ENCODE measurements at places on chromosomes 7 and 10.
A peak's percentile ranks its signal among the peaks of the same experiment; 100 is the strongest.

- DNase-seq, result peak; percentile 39
These were observed 1.2 kb downstream of the MACROH2A2 start for GRCh38 chr10:70053841-70054288.

GRCh38 chr10:132948351-132948750, 6.0 kb upstream of the CFAP46 start:
- no peak for DNase-seq

GRCh38 chr7:128830231-128831177, at the start of gene FLNC:
FLNC (plus strand) TSS chr7:128830406; CDS start chr7:128830638, 232 bp downstream.
- DNase-seq, result peak; percentile 36

DNA sequence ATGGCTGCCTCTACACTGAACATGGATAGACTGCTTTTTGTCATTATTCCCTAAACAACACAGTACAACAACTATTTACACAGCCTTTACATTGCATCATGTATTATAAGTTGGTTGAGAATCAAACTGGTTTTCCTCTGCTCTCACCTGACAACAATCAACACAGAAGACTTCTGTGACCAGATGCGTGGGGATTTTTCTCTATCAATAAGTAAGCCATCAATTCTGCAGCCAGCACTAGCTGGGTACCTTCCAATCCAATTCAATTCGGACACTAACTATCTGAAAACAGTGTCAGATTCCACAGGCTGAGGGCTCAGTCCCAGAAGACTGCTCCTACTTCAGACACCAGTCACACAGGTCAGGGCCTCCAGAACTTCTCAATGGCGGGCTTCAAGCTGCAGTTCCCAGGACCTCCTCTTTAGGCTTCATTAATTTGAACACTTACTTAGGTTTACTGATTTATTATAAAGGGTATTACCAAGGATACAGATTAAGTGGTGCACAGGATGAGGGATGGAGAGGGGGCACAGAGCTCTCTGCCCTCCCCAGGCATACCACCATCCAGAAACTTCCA, 36.4 kb upstream of the ASL start:
- DNase-seq, result no peak

GRCh38 chr7:98567991-98568390, 49.1 kb upstream of the NPTX2 start:
- no peak for DNase-seq

DNA sequence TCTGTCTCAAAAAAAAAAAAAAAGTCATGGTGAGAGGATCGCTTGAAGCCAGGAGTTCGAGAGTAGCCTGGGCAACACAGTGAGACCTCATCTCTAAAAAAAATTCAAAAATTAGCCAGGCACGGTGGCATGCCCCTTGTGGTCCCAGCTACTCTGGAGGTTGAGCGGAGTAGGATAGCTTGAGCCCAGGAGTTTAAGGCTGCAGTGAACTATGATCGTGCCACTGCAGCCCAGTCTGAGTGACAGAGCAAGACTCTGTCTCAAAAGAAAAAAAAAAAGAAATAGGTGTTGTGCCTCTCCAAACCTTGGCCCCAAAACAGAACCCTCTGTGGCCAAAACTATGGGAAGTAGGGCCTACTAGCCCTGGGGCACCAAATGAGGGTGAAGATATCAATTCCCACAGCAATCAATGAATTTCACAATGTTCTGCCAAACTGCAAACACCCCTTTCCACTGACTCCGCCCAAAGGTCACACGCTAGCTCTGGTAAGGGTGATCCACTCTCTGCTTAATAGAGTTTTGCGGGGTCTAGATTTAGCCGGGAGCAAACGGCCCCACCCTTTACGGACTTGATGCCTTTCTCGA, 16.9 kb downstream of the SSC4D start:
- no peak for DNase-seq

- DNase-seq, result peak; percentile 37
These were observed 1.7 kb upstream of the NKX6-2 start for GRCh38 chr10:132787495-132788179.
